ENCODE measurements at places on chromosomes 4 and X.
A peak's percentile ranks its signal among the peaks of the same experiment; 100 is the strongest.

DNA sequence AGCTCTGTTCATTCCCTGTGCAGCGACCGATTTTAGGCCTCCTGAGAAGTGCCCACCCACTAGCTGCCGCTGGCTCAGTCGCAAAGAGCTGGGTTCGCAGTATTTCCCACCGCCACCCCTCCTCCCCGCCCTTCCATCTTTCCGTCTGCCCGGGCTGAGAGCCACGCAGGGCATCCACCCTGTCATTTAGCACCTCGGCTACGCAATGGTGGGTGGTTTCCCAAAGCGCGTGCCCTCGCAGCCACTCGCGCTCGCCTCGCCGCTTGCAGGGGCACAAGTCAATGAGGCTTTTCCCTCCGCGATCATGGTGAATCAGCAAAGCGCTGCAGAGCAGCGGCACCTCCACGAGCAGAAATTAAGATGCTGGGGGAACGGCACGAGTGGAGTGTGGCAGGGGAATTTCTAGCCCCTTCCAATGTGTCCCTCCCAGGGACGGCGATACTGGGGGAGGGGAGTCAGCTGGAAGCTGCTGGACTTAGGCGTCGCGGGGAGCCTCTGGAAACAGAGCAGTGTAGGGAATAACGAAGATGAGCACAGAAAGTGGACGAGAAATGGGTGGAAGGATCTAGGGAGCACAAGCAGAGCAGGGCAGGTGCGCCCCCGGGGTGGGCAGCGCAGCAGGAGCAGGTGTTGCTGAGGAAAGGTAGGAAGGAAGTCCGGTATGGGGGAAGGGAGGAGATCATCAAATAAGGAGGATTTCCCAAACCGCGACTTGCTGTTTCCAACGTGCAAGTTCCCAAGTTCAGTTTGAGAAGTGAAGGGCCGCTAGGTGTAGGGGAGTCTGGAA lies 2.4 kb upstream of the PTCHD1 start:
- no peak for DNase-seq

- peak; percentile 35 for DNase-seq
These were observed 2.3 kb downstream of the DUSP9 start for GRCh38 chrX:153649178-153649914.

DNA sequence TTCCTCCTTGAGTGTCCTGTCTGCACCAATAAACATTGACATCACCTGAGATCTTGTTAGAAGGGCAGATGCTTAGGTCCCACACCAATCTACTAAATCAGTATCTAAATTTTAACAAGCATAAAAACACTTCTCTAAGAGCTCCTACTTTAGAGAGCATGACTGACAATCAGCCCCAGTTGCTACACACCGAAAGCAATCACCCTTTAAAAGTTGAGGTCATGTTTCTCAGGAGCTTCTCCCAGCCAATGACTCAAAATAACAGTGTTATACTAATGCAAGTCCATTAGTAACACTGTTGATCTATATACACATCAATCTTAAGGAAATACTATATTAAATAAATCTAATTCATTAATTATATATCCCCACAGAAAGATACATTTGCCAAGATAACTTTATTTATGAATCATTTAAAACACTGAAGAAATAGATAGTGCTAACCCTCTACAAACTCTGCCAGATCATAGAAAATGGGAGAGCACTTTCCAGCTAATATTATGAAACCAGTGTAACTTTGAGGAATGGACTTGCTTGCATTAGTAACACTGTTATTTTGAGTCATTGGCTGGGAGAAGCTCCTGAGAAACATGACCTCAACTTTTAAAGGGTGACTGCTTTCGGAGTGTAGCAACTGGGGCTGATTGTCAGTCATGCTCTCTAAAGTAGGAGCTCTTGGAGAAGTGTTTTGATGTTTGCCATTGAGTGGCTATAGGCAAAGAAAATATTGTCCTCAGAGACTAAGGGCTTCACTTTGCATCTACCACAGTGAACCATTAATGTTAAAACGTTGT lies 109.8 kb upstream of the HDX start:
- DNase-seq, result no peak

DNA sequence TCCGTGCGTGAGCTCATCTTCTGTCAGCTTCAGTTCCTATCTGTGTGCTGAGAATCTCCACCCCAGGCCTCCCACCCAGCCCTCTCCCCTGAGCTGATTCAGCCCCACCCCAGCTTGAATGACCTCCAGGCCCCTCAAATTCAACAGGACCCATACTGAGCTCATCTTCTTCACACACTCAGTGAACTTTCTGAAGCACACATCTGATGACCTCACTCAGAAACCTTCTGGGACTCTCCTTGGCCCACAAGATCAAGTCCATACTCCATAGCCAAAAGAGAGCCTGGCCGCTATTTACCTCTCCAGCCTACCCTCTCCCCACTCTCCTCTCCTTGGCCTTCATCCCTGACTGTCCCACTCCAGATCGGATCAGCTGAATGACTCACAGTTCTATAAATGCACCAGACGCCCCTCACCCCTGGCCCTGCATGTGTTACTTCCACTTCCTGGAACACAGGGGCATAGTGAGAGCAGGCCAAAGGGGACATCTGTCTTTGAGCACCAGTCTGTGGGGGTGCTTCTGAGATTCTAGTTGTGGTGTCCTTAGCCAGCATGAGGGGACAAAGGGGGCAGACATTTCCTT lies 62.5 kb downstream of the PJA1 start:
- DNase-seq, result no peak

GRCh38 chrX:118717678-118718391 lies 9.6 kb upstream of the IL13RA1 start:
- no peak for DNase-seq

DNA sequence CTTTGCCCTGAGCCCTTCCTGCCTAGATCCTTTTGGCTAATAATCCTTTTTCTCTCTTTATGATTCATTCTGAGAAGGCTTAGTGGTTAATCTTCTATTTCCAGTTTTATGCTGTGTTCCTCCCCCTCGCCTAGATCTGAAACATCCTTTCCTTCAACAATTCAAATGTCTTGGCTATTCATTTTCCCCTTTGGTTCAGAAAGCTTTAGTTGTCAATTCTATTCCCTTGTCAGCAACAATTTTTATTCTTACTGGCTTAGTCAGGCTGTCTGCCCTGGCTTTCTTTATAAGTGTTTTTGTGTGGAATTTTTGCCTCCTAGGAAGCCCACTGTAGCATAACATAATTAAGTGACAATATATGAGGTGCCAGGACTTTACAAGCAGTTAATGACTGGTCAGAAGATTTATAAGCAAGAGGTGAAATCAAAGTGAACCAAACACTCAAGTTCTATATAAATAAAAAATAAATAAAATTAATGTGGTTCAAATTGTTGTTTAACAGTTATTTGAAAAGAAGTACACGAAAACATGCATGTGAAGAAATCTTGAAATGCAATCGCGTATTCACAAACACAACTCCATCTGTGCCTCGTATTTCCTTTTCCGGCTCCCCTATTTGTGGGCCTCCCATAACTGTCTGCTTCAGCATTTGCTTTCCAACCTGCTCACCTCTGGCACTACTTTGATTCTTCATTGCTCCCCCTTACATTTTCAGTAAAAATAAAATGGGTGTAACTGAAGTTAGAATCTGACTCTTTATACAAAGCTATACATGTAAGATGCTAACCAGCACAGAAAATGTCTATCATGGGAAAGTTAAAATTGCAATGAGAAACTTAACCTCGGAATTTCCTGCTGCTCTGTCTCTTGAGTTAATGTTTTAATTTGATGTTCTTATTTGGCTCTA lies 235.4 kb downstream of the SPRY1 start:
- no peak for DNase-seq

DNA sequence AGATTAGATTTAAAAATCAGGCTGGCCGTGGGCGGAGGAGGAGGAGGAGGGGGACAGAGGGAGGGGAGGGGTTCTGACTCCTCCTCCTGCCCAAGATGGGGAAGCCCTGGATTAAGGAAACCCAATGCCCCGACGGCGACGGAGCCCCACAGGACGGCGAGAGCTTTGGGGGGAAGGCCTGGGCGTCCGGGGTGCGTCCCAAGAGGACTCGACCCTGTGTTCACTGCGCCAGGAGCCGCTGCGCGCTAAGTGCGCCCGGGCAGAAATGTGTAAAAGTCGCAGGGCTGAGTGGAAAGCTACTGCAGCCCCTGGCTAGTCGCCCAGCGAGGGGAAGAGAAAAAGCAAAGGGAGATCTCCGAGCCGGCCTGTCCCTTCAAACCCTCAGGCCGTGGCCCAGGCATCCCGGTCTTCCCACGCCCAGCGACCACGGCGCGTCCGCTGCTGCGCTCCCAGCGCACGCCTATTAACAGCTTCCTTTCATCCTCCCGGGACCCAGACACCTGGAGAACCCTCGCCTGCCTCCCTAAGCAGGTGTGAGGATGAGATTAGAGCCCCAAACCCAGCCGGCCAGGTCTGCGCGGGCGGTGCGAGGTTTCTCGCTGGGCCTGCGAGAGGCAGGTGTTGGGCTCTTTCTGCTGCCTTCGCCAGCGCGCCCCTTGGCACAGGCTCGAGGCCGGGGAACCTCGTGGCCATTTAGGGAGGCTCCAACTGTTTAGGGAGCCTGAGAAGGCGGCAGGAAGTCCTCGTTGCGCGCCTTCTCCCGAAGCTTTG lies 1.4 kb upstream of the RPS6KA3 start:
- no peak for DNase-seq

DNA sequence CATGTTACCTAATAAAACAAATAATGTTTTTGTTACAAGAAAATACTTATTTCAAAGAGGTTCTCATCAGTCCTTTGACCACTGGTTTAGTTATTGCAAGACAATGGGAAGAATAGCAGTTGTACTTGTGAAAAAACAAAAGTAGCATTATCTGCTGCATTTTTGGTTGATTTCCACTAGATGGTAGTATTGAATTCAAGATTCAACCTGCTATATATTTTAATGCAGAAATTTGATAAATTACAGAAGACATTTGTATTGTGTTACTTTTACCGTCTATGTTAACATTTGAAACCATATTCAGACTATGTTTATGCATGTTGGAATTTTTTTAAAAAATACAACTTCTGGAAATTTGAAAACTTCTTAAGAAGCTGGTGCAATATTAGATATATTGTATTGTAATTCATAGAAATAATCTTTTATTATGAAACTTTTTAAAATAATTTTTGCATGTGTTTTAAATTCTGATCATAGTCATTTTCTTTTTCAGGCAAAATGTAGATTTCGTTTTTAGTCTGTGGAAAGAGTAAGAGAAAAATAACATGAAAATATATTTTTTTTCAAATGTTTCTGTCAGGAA lies 56.4 kb downstream of the SPCS3 start:
- no peak for DNase-seq

DNA sequence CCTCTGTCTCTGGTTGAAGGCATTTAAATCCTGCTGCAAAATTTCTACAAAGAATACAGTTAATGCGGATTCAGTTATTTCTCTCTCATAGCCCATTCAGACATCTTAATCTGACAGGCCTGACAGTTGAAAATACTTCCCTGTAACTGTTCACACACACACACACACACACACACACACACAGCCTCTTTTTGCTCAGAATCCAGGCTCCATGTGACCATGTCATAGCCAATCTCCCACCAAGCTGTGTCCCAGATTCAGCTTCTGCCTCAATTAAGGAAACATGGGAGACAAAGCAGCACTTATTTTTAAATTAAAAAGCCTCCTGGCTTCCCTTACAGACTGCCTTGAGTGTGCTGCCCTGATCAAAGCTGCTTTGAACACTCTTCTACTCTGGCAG lies 49.3 kb upstream of the EFHC2 start:
- no peak for DNase-seq

GRCh38 chrX:84219551-84219950 lies 31.6 kb upstream of the RPS6KA6 start:
- no peak for DNase-seq

GRCh38 chr4:9691238-9692065 lies 90.0 kb upstream of the DRD5 start:
- peak; percentile 97 for DNase-seq

DNA sequence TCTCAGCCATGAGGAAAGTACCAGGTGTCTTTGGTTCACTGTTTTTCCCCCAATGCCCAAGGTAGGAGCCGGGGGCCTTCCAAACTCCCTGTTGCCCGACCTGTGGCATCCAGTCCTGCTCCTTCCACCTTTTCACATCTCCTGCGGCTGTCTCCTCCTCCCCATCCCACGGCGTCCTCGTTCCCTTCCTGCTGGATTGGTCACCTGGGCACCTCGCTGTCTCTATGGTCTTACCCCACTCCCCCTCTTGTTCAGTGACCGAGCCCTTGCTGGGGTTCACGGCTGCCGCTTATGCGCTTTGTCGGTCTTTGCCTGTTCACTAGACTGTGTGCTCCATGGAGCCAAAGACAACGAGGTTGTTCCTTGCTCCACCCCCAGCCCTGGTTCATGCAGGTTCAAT lies 188.7 kb upstream of the PSAPL1 start:
- DNase-seq, result no peak

- DNase-seq, result no peak
These were observed 23.9 kb upstream of the FGFBP2 start for GRCh38 chr4:15986907-15987306.

DNA sequence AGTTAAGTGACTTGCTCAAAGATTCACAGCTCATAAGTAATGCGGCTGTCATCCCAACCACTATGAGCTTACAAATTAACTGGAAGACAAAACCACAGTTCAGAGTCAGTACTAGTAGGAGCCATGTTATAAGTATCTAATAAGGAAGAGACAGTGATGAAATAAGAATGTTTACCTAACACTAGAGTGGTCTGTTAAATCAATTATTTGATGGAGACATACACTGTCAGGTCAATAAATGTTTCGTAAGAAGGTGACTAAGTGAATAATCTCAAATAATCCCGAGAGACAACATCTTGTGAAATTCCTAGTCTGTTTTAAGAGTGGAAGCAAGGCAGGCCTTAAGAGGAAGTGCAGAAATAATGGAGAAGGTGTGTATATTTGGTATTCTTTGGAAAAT lies 25.8 kb upstream of the AMELX start:
- DNase-seq, result no peak

GRCh38 chr4:29581457-29581856 lies 1138.7 kb upstream of the PCDH7 start:
- no peak for DNase-seq

GRCh38 chrX:36336751-36337150 lies 417.2 kb downstream of the CFAP47 start:
- DNase-seq, result no peak

GRCh38 chr4:130056286-130056685 lies 960.3 kb downstream of the C4orf33 start:
- DNase-seq, result no peak

- DNase-seq, result no peak
These were observed 358.3 kb downstream of the MAGEB5 start for GRCh38 chrX:26574234-26574633.

GRCh38 chr4:85078016-85078415 lies 111.5 kb upstream of the WDFY3 start:
- DNase-seq, result no peak

- no peak for DNase-seq
These were observed 306.1 kb upstream of the EMCN start for GRCh38 chr4:100823993-100824323.

- no peak for DNase-seq
These were observed 347.4 kb downstream of the BCOR start for GRCh38 chrX:39750256-39750790.

DNA sequence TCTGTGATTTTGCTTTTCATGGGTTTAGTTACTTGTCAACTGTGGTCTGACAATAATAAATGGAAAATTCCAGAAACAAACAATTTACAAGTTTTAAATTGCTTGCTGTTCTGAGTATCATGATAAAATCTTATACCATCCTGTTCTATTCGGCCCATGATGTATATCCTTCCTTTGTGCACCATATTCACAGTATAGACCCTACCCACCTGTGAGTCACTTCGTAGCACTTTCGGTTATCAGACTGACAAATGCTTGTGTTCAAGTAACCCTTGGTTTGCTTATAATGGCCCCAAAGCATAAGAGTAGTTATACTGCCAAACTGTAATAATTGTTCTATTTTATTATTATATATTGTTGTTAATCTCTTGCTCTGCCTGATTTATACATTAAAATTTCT lies 1183.4 kb upstream of the PCDH7 start:
- DNase-seq, result no peak
